ENCODE measurements at places on chromosomes 12 and 14.
A peak's percentile ranks its signal among the peaks of the same experiment; 100 is the strongest.

- DNase-seq, result no peak
These were observed 116.0 kb downstream of the CACNA1C start for GRCh38 chr12:2168808-2169207.

DNA sequence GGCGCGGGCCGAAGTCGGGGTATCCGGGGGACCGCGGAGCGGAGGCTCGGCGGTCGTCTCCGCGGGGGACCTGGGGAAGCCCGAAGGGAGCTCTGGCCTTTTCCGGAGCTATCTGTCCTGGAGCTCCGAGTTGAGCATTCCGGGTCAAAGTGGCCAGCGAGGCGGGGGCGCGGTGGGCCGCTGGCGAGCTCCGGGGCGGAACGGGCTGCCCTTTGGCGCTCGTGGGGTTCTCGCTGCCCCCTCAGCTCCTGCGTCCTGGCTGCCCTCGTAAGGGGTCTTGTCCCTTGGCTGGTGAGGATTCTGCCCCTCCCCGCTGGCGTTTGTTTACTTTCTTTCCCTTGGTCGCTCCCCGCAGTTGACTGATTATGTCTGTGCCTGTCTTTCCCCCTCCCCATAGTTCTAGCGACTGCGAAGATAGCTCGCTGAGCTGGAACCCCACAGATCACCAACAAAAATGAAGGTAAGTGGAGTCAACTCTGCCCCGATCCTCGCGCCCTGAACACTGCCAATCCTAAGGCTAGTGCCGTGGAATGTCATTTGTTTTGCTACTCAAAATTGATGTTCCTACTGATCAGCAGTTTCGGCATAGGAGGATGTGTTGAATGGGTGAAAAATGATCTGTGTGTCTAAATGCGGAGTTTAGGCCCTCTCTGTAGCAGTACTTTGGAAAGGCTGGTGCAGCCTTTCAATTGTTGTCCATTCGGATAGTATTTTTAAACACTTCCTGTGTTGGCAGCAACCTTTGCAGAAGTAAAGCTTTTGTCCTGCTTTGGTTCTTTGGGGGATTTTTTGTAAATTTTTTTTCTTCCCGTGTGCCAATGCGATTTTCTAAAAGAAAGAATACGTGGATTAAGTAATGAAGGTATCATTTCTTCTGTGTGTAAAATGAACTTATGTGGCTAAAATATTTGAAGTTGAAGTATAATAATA lies 1.3 kb downstream of the ARID4A start:
- DNase-seq, result peak; percentile 22

- DNase-seq, result no peak
These were observed 7.0 kb upstream of the RPS26 start for GRCh38 chr12:56034586-56035332.

- no peak for DNase-seq
These were observed 284.3 kb downstream of the KSR2 start for GRCh38 chr12:117684471-117684870.

DNA sequence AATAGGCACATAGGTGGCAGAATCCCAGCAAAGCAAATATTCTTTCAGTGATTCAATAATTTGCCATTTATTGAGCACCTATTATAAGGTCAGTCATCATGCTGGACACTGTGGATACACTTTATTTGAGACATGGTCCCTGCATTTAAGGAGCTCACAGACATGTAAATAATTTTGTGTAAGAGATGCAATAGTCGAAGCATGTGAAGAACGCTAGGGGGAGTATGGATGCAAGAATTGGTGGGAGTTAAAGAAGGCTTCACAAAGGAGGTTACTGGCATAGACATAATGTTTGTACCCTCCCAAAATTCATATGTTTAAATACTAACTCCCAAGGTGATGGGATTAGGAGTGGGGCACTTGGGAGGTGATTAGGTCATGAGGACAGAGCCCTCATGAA lies 260.6 kb upstream of the GARIN6 start:
- DNase-seq, result no peak

DNA sequence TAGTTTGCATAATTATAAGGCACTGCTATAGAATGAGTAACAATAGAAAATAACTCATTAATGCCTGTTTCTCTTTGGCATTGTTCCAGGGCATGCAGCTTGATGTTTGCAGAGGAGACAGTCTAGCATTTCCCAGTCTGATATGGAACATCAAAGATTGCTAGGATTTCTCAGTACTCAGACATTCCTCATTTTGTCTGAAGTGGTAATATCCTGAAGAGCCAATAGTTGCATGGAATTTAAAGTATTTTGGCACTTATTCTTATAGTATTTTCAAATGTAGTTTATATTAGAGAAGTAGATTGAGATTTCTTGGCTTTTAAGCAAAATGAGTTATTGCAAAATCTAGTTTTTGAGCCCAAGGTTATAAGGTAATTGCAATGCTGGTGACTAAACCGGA lies 337.3 kb upstream of the E2F7 start:
- DNase-seq, result no peak

- no peak for DNase-seq
These were observed 9.7 kb upstream of the FOS start for GRCh38 chr14:75268633-75269550.

DNA sequence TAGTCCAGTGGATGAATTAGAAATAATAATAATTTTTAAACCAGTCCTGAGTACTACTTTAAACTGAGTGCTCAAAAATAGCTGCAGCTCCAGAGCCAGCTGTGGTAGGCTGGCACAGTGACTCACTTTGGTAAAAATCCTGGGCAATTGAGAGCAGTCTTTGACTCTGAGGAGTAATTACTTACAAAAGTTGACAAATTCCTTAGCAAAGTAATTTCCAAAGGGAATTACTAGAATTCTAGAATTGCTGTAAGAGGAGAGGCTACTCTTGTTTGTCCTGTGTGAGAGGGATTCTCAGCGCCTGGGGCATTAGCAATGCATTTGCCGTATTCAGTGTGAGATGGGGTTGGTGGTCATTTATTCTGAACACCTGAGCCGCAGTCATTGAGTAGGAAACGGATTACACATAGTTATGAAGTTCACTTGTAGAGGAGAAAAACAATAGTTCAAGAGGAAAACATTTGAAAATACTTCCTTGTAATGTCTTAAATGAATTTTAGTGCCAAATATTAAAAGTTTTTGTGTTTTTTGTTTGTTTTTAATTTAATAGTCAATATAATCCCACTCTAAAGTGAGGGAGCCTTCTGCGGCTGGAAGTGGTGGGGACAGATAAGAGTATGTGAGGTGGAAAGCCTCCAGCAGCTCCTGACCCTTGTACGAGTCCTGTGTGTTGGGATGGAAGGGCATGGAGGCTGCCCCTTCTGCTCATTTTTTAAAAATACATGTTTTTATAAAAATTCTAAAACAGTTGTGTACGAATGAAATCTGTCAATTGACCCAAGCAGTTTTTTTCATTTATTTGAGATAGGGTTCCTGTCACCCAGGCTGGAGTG lies 41.9 kb downstream of the EID3 start:
- DNase-seq, result no peak

- DNase-seq, result no peak
These were observed 61.9 kb upstream of the IFNG-AS1 start for GRCh38 chr12:67927324-67927723.

DNA sequence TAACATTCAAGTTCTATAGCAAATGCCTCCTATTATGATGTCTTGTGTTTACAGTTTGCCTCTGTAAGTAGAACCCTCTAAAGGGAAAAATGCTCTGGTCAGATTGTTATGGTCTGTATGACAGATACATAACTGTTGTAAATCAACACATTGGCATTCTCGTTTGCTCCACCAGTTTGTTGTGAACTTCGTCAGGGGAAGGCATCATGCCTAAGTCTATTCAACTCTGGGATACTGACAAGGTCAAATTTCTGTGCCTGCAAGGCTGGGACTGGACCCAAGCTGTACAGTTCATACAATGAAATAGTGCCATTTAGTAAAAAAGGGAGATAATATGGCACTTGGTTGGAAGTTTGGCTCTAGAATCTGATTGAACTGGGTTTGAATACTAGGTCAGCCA lies 392.3 kb downstream of the RAD51B start:
- DNase-seq, result no peak

GRCh38 chr12:19243551-19243950 lies 114.0 kb downstream of the PLEKHA5 start:
- DNase-seq, result no peak

- DNase-seq, result peak; percentile 41
These were observed 83.3 kb upstream of the MED13L start for GRCh38 chr12:116360579-116361413.

GRCh38 chr12:70045036-70045435 lies 198.2 kb upstream of the CNOT2 start:
- DNase-seq, result no peak

- no peak for DNase-seq
These were observed 29.3 kb upstream of the TMCC3 start for GRCh38 chr12:94679554-94680195.

DNA sequence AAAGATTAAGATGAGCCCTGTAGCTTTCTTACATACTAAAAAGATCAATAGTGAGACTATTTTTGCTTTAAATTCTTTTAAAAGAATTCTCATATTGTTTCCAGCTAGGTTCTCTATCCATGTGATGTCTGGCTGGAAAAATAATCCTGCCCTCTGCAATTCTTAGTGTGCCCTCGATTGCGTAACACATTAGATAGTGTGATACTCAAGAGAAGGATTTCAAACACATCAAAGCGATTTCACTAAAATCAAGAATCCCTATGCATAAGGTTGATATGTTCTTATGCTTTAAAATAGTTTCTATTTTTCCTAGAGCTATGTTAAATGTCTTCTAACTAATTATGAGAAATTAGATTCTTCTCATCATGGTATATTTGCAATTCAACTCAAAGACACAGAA lies 127.3 kb upstream of the PLEKHA5 start:
- DNase-seq, result no peak

DNA sequence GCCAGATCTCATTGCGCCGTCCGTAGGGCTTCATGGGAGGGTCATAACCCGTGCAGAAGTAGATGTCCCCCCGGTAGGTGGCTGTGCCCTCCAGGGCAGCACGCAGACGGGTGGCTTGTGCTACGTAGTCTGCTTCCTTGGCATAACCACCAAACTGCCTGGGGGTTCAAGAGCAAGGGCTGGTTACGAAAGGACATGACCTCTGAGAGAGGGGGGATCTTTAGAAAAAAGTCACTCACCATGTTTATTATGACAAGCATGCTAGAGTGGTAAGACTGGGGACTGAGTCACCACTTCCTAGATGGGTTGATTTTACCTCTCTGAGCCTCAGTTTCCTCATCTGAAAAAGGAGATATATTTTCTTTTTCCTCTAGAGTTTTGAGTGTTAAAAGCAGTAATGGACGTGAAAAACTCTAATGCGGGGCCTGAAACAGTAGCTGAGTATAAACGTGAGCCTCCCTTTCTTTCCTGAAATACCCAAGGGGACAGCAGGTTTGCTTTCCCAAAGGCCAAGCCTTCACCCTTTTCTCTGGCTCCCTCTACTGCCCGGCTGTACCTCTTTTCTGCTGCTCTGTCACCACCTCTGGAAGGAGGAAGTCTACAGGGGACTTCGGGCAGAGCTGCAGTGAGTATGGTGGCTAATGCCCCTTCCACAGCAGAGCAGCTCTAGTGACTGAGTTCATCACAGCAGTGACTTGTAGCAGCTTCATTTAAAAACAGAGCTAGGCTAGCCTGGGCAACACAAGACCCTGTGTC lies 23.5 kb upstream of the GPRC5D start:
- no peak for DNase-seq

- DNase-seq, result no peak
These were observed 1.5 kb downstream of the DIO3 start for GRCh38 chr14:101562659-101563351.

- no peak for DNase-seq
These were observed 36.8 kb downstream of the PRORP start for GRCh38 chr14:35158951-35159653.

- no peak for DNase-seq
These were observed 304.2 kb downstream of the AKAP6 start for GRCh38 chr14:32633224-32633859.

DNA sequence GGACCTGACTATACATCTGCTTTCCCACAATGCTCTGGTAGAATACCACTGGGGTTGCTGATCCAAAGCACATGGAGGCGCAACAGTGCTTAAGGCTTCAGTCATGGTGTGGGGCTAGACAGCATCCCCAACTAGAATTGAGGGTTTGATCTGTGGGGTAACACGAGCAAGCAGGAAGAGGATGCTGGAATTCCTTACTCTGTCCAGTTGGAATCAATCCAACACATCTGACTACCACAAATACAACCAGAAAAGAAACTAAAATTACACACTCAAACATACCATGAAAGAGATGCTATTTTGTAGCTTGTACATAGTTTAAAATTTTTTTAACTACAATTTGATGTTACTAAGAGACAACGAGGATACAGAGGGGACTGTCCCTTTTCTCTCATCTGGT lies 40.4 kb upstream of the GTF2A1 start:
- no peak for DNase-seq

DNA sequence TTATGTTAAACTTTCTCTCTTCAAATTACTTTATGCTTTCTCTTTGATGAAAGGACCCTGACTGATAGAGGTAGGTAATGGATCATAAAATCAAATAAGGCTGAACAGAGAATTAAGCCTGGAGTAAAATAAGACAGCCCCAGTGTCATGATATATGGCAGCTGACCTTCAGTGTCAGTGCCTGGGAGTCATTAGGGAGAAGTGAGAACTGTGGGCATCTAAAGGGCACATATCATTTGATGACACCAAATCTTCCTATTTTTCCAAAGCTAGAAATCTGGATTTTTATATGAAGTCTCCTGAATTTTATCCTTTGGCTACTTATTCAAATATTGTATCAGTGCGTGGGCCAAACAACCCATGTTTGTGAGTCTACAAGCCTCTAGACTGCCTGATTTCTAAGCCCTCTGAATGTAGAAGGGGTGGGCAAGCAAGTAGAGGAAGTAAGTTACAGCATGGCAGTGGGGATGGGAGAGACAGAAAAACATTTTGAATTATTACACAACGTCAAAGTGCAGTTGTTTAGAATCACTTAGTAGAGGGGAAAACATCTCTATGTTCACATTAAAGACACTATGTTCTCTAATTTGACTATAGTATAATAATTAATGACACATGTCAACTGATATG lies 10.0 kb downstream of the SLC39A9 start:
- no peak for DNase-seq

- DNase-seq, result no peak
These were observed 239.2 kb upstream of the CPNE8 start for GRCh38 chr12:39144613-39145061.

- DNase-seq, result peak; percentile 2
These were observed 26.5 kb downstream of the NOC4L start for GRCh38 chr12:132170637-132171292.

GRCh38 chr14:96001866-96002497 lies 37.2 kb upstream of the C14orf132 start:
- DNase-seq, result no peak
